ENCODE measurements at places on chromosomes 1 and 21.

DNA sequence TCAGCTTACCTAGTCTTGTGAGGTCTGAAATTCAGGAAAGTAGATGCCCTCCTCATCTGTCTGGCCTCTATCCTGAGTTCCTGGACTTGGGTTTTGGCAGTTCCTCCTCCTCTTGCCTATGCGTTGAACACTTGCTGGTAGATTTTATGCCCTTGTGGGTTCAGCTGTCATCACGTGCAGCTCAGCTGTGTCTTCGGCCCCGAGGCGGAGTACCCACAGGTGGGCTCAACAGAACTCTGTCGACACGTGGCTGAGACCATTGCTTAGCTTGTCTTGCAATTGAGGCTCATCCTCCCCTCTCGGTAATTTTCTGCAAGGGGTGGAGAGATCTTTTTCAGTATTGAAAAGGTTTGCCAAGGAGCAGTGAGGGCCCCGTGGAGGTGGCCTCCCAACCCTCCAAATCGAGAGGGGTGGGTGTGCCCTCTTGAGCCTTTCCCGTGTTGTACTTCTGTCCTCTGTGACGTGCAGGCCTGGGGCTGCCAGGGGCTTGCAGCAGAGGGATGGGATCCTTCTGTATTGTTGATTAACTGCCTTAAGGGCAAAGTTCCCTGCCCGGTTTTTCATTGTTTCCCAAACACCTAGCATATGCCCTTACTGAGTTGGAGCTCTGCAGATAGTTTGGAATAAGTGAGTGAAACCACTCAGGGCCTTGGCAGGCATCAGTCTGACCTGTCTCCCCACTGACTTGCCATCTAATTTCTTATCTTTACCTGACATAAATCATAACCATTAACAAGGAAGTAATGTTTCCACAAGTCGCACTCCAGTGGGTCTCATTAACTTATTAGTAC lies 2.9 kb downstream of the CENPS start:
- no peak for DNase-seq

- DNase-seq = no peak
These were observed 129.2 kb downstream of the ADAMTS1 start for GRCh38 chr21:26715878-26716506.

GRCh38 chr21:43362915-43363314 lies 64.0 kb downstream of the SIK1 start:
- DNase-seq = no peak

GRCh38 chr1:218529646-218530300 lies 184.6 kb downstream of the TGFB2 start:
- DNase-seq = no peak

GRCh38 chr1:172990598-172991215 lies 60.0 kb downstream of the TNFSF18 start:
- DNase-seq = no peak

GRCh38 chr1:173112129-173112528 lies 61.4 kb upstream of the TNFSF18 start:
- no peak for DNase-seq

- DNase-seq = no peak
These were observed 32.0 kb downstream of the AGO3 start for GRCh38 chr1:35962952-35963351.

- DNase-seq = no peak
These were observed 6.7 kb upstream of the KCNAB2 start for GRCh38 chr1:6039031-6039430.

- no peak for DNase-seq
These were observed 66.3 kb upstream of the LRRC8D start for GRCh38 chr1:89754518-89754917.

GRCh38 chr1:34128186-34128889 lies 36.7 kb downstream of the CSMD2 start:
- DNase-seq = no peak

DNA sequence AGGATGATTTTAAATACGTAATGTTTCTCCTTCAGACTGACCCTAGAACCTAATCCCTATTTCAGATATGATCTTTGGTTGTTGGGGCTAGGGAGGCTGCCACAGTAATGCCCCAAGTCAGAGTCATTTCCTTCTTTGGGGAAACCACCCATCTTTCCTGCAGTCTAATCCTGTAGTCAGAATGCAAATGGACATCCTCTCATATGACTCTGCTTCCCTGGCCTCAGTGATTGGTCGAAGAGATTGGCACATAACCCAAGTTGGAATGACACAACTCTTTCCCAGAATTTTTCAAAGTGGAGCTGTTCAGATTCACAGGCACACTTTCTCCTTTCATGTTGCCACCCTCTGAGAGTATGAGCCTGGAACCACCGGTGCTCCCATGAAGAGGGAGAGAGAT lies 58.8 kb upstream of the ZNF644 start:
- no peak for DNase-seq

DNA sequence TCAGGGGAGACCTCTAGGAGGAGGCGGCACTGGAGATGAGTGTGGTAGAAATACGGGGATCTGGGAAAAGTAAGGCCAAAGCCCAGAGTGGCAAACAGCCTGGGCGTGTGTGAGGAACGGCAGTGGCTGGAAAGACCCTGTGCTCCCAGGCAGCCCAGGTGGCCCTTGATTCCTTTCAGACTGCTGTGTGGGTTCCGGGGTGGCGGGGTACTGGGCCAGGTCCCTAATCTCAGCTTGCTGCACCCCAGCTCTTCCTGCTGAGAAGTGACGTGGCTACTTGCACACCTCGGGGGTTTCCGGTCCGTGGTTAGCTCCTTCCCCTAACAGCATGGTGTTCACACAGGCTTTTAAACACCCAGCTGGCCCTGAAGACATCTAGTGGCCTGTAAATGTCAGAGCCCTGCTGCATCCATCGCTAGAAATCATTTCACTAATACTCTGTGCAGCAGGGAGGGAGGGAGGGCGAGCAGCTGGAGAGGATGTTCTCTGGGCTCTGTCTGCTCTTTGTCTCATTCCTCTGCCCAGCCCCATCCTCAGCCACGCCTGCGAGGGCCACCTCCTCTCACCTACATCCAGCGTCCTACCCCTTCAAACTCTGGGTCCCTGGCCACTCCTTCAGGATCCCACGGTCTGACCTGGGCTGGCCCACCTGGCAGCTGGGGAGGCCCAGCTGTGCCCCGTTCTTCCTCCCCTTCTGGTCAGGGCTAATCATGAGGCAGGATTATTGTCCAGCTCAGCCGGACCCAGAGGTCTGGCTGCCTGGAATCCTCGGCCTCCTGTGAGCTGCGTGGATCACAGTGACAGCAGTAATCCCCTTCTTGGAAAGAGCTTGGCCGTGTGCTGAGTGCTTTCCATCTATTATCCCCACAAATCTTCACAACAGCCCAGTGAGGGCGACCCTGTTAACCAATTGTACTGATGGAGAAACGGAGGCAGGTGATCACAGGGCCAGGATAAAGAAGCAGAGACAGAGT lies 7.2 kb downstream of the ZDHHC18 start:
- peak; percentile 77 for DNase-seq

GRCh38 chr1:235147269-235147668 lies 13.8 kb downstream of the RBM34 start:
- no peak for DNase-seq

GRCh38 chr1:26530895-26531598 lies 1.5 kb downstream of the RPS6KA1 start:
- DNase-seq = no peak

DNA sequence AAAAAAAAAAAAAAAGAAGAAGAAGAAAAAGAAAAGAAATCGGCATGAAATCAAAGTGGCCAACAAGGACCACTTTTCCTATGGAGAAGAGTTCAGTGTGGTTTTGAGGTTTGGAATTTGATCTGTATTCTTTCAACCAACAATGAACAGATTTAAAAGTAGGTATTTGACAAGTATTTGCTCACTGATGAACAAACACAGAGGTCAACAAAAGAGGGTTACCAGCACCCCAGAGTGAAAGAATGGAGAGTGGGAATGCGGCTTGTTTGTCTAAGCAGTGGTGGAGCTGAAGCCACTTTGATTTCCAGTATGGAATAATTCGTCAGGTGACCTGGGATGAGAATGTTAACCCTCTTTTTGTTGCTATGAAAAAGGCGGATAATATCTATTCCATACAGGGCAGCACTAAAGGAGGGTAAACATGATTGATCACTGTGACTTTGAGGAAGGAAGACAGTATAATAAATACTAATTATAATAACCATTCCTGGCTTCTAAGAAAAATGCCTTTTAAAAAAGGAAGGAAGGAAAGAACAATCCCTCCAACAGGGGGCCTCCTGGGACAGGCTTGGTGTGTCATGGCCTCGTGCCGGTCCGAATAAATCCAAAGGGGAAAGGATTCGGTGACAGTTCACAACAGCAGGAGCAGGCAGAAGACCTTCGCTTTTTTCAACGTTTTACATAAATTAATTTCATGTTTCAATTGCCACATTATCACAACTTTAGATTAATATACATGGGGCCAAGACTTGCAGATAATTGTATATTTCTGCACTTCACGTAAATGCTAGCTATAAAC lies 37.2 kb upstream of the SIM2 start:
- DNase-seq = no peak

DNA sequence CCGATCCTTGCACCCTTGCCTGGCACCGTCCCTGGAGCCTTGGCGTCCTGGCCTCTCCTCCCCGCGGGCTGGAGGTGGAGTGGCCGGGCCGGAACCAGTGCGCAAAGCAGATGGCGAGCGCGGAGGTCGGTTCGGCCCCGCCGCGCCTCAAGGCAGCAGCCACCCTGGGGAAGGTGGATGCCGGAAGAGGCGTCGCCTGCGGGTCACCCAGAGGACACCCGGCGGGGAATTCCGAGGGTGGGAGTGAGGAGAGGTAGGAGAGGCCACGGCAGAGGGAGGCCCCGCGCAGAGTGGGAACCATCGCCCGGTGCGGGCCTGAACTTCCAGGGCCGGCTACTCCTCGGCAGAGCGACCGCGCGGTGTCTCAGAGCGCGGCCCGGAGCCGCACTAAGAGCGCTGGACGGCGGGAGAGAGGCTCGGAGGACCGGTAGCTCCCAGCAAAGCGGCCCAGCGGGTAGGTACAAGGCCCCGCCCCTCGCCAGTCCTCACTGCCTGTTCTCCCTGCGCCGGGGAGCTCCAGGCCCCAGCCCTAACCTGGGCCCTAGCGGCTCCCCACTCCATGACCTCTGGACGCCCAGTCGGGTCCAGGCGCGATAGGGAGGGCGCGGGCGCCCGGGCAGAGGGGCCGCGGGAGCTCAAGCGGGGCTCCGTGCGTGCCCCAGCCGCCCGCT lies at the start of gene RNF207:
TSS of gene RNF207 (plus strand) at position 271 of the 671 bp plus-strand sequence. CDS start 417 bp downstream, outside the sequence.
- peak; percentile 28 for DNase-seq

GRCh38 chr1:232249339-232249738 lies 380.6 kb downstream of the SIPA1L2 start:
- no peak for DNase-seq

GRCh38 chr1:239288820-239289554 lies 97.4 kb upstream of the CHRM3 start:
- DNase-seq = no peak

DNA sequence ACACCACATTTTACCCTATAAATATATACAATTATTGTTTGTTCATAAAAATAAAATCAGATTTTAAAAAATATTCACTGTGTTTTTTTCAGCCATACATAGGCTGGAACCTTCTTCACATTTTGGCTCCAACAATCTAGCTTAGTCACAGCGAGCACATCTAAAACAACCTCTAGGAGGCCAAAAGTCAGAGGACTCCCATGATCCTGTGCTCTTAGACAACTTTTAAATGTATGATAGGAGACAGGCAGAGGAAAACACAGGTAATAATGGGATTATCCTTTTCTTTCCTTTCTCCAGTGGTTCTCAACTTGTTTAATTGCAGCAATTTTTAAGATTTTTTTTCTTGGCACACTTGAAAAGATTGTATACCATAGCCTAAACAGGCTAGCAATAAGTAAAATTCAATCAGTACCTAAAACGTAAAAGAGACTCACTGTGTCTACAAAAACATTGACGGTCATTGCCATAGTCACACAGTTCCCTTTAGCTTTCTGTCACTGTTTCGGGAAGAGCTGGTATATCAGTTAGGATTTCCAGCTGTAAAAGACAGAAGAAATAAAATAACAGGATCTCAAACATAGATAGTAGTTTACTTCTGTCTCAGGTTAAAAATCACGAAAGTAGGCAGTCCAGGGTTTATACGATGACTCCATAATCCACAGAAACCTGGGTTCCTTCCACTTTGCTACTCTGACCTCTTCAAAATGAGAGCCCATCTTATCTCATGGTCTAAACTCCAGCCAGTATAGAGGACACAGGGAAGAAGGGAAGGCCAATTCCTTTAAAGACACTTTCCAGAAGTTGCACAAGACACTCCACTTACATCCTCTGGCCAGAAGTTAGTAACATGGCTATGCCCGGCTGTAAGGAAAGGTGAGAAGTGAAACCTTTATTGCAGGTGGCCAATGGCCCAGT lies 39.2 kb upstream of the CR1L start:
- no peak for DNase-seq

DNA sequence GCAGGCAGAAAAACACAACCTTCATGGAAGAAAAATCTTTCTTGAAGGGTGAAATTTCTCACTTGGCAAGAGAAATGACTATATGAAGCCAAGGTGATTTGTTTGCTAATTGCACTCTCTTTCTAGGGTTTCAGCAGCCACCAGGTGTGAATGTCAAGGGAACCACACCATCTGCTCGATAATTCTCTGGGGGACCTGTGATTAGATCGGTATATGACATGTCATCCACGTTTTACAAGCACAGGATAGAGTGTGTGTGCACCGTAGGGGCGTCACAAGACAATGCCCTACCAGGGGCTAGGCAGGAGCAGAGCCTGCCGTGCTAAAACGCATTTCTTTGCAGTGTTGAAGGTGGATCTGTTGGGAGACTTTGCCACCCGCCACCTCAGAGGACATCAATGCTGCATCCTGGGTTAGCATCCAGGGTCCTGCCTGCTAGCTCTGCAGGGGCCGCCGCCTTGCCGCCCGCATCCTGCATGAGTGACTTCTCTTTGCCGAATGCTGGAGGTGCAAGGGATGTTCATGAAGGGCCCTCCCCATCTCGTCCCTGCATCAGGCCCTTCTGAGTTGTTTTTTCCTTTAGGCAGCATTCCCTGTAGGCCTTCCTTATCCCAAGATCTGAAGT lies 37.8 kb upstream of the CCSAP start:
- no peak for DNase-seq

- DNase-seq = no peak
These were observed 2.0 kb downstream of the RPRD2 start for GRCh38 chr1:150365941-150366340.

GRCh38 chr1:119731060-119731459 lies 19.3 kb downstream of the PHGDH start:
- no peak for DNase-seq

DNA sequence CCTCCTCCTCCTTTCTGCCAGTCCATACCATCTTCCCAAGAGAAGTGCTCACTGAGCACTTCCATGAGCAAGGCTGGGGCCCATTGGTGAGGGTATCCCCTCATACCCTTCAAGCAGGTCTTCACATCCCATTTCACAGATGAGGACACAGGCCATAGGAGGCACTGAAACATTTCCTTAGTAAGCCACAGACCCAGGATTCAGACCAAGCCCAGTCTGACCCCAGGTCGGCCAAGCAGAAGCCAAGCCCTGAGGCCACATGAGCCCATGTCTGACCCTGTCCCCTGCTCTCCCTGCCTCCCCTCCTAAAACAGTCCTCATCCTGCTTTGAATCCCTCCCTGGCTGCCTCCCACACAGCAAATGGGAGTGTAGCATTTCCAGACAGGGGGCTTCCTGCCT lies 146.2 kb downstream of the ZSCAN20 start:
- DNase-seq = no peak
